ENCODE measurements at places on chromosomes 6 and 20. TPM values are rescaled to one million over a fixed set of nuclear protein-coding genes. Genes with fewer than 3 reads are reported as not detected.

The ZNF512B gene
- total RNA-seq = 8.3 TPM

The PNPLA1 gene
- not detected for total RNA-seq

The HSPA1L gene
- 0.76 TPM for total RNA-seq

The DNAH8 gene
- total RNA-seq = under 0.01 TPM

The SCAF8 gene
- 20.2 TPM for total RNA-seq

The CLPSL1 gene
- not detected for total RNA-seq

The FAM83B gene
- total RNA-seq = 3.6 TPM

Measured in mesangial cell (primary cell).